ENCODE measurements at places on chromosomes 4 and X.

- no peak for DNase-seq
Measured at GRCh38 chr4:152825336-152825735, 45.6 kb downstream of the ARFIP1 start.

- DNase-seq, result no peak
Measured at GRCh38 chrX:33923262-33923661, 208.9 kb downstream of the FAM47A start.

DNA sequence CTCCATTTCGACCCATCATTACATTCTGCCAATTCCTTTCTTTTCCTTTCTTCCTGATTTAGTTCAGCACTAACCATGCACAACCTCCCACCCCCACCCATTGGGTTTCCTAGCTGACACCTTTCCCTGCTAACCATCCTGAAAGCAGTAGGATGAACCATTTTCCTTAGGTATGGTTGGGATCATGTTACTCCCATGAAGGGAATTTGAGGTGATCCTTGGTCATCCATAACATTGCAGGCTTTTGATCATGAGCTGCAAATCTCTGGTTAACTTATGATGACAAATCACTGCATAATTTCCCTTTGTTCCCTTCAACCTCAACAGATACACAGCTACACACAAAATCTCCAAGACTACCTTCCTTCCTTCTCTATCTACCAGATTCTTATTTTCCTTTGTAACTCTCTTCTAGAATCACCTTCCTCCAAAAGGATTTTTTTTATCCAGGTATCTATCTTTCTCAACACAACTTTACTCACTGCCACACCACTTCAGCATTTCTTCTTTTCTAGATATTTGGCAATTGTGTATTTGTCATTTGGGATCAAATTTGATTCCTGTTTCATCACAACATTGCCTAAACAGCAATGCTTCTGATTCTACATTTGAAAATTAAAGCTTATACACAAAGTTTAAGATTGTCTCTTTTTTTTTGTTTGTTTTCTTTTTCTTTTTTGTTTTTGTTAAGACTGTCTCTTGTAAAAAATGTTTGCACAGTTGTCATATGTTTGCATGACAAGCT, 145.1 kb downstream of the RBM47 start:
- DNase-seq, result no peak

GRCh38 chrX:341541-342101, 23.0 kb upstream of the GTPBP6 start:
- DNase-seq, result no peak

- no peak for DNase-seq
Measured at GRCh38 chr4:75169020-75169419, 236.1 kb downstream of the PARM1 start.

DNA sequence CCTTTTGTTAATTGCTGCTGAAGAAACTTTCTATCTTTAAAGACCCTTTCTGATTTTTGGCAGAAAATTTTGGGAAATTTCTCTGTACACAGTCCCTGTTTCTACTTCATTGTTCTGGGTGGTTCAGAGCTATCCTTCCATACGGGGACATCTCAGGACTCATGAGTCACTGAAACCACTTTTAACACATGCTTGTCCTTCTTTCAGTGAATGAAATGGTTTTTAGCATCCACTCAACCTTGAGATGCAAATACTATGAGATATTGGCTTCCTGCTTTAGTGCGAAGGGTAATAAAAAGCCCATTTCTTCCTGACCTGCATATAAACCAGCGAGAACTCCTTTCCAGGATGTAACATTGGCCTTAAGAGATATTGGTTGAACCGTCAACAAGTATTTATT, 158.0 kb downstream of the REPS2 start:
- no peak for DNase-seq

- DNase-seq, result no peak
Measured at GRCh38 chr4:88967883-88968331, 89.1 kb downstream of the FAM13A start.

DNA sequence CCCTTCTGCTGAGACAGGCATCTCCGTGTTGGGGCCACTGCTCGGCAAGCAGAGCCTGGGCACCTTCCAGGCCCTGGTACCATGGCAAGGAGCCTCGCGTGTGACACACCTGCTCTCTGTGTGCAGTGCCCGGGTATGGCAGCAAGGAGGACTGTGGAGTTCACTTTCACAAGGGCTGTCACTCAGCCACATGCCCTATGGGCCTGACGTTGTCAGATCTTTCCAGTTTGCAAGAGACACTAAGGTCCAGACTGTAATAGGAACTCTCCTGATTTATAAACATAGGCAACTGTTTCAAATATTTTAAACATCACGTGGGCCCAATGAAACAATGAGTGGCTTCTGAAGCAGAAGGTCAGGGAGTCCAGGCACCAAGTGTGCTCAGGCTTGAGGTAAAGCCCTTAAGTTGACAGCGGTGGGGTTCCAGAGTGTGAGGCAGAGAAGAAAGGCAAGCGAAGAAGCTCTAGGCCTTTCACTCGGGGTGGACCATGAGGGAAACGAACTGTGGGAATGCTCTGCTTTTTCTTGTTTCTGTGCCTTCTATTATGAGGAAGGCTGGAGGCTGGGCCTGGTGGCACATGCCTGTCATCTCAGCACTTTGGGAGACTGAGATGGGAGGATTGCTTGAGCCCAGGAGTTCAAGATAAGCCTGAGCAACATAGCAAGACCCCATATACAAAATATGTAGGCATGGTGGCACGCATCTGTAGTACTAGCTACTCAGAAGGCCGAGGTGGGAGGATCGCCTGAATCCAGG, 108.6 kb upstream of the TRIM2 start:
- peak; percentile 82 for DNase-seq

GRCh38 chr4:102988429-102989020, 31.0 kb downstream of the SLC9B1 start:
- DNase-seq, result no peak

- DNase-seq, result no peak
Measured at GRCh38 chr4:6714954-6715353, 1.0 kb upstream of the BLOC1S4 start.

DNA sequence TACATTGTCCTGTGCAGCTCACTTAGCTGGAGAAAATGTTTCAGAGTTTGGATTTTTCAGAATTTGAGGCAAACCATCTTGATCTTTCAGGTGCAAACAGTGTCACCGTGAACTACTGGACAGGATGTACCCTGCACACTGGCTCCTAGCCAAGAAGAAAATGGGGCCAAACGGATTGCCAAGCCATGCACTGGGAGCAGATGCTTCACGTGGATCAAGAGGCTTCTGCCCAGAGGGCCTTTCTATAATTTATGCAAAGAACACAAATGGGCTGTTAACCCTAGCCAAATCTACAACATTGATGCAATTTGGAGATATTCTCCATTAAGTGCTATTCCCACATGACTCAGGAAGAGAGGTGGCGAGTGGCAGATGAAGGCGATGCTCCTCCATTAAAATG, 46.9 kb upstream of the ATP8A1 start:
- no peak for DNase-seq

- no peak for DNase-seq
Measured at GRCh38 chrX:139739138-139739537, 31.2 kb upstream of the MCF2 start.

DNA sequence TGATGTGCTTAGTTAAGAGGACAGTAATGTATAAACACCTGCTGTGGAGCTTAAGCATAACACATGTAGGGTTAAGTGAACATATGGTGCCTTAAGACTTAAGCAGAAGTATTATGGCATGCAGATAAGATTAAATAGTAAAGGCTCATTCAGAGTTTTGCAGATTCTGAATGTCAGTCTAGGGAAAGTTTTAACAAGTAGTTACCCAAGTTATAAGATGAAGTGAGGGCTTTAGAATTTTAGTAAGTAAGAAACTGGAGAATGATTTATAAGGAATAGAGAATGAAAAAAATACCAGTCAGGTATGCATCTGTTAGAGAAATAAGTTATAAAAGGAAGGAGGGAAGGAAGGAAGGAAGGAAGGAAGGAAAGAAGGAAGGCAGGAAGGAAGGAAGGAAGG, 902.1 kb downstream of the TRAM1L1 start:
- DNase-seq, result no peak

DNA sequence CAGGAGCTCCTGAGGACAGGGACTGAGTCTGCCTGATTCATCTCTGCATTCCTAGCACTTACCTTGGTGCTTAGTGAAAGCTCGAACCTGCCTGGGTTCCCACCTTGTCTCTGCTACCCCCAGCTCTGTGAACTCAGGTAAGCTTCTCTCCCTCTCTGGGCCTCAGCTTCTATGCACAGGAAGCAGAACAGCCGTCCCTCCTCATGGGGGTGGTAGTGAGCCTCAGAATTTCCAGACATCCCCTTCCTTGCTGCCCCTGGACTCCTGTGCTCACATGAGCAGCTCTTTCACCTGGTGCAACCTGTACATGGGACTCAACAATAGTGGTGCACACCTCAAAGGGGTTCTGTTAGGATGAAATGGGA, 50.8 kb downstream of the HTRA3 start:
- peak; percentile 79 for DNase-seq

GRCh38 chrX:24550166-24550565, 85.1 kb downstream of the PDK3 start:
- DNase-seq, result no peak

DNA sequence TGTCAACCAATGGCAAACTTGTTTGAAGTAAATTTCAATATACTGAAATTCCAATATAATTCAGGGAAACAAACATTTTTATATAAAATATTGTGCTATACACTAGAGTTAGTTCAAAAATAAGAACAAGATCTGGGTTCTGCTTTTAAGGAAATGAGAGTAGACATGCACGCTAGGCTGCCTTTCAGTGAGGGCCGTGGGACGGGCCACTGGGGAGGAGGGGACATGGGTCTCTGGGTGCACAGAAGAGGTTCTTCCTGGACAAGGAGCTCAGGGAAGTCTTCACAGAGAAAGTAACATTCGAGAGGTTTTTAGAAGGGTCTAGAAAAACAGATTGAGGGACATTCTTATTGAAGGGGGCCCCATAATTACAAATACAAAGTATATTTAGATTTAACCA, 64.4 kb downstream of the SHROOM3 start:
- DNase-seq, result no peak

DNA sequence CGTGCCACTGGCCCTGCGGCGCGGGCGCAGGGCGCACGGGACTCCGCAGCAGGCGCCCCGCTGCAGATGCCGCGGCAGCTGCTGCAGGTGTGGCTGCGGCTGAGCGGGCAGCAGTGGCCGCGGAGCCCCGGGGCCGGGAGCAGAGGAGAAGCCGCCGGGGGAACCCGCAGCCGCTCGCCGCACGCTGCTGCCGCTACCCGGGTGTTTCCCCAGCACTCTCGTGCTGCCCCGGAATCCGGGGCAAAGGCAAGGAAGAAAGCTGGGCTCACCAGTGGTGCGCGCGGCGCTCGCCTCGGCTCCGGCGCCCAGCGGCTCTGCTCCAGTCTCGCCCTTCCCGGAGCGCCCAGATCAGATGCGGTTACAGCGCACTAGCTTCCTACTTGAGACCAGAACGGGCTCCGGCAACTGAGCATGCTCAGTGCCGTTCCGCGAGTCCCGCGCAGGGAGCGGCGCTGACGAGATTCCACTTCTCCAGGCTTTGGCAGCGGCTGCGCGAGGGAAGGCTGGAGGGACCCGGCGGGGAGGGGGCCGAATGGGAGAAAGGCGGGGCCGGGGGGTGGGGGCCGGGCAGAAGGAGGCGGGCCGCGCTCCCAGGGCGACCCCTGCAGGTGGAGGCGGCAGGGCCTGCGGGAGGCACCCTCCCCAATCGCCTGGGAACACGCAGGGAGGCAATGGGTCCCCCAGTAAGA, at the start of gene APBB2:
APBB2 (minus strand) TSS at position 407 of the 689 bp plus-strand sequence. CDS start 181,288 bp downstream, outside the sequence.
- no peak for DNase-seq

- no peak for DNase-seq
Measured at GRCh38 chrX:134591502-134591901, 66.8 kb downstream of the PLAC1 start.

DNA sequence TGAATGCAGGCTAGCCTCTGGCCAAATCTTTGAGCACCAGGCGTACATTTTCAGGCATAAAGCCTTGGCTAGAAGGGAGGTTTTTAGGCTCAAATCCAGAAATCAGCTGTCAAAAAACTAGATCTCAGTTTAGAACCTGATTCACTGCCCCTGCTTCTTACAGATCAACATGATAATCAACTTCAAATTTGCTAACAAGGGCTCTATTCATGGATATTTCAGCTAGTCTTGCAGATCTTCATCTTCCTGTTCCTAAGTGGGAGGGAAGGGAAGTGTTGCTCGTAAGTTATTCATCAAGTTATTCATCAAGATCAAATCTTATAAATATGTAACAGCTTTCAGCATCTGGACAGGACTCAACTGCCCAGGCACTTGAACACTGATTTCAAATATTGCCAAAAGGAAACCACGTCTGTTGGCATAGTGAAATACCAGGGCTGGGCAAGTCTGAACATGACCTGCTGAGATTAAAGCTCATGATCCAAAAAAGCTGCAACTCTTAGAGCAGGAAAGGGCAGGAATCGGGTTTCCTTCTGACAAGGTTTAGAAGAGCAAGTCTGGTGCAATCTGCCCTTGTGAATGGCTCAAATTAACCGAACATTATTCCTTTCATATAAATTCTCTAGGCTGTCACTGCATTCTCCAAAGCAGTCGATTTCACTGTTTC, 200.3 kb downstream of the PDGFC start:
- no peak for DNase-seq

- DNase-seq, result no peak
Measured at GRCh38 chr4:19806865-19807264, 444.8 kb upstream of the SLIT2 start.

DNA sequence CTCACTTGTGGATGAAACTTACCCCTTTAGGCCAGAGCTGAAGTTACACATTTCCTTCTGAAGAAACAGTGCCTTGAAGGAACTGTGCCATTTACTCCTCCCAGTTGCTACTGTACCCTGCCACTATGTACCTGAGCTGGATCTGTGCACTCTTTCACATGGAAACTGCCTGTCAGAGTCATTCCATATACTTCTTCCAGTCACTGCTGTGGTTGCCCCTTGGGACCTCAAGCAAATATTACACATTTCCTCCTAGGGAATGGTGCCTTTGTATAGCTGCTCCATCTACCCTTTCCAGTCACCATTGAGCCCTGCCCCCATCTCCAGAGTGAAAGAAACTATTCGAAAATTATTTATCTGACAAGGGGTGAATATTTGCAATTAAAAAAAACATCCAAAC, 1328.3 kb downstream of the TECRL start:
- DNase-seq, result no peak

DNA sequence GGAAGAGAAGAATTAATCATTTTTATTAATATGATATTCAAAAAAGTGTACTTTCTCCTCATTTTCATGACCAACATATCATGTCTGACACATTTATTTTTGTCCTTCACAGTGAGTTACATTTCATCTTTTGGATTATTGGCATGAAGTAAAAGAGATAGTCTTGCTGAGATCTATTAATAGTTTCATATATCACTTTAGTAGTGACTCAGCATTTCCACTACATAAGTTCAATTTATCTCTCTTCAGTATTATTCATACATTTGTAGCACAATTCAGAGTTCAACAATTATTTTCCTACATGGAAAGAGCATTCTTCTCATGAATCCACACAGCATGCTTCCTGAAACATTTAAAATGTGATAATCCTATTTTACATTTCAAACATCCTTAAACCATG, 1461.1 kb downstream of the TECRL start:
- DNase-seq, result no peak
